Activated T-cell treated with anti-CD3 and anti-CD28 coated beads, Interleukin-2, amount 50 U/mL, for 72 hours (primary cell): ENCODE measurements at places on chromosomes 6 and 20. TPM values are rescaled to one million over a fixed set of nuclear protein-coding genes. Genes with fewer than 3 reads are reported as not detected.

HSPA1L gene
- 2.9 TPM for total RNA-seq

REV3L gene
- total RNA-seq, result 17.4 TPM

PPP1R16B gene
- total RNA-seq, result 184 TPM

GINS1 gene
- total RNA-seq, result 22.4 TPM

LGSN gene
- 0.32 TPM for total RNA-seq
